ENCODE measurements at places on chromosomes 5 and 9.

- DNase-seq = no peak
- no peaks in the 10 kb centered on the region for H3K4me1 ChIP-seq
- H3K4me3 ChIP-seq = no peak overlapping the region
- no peak overlapping the region for H3K27ac ChIP-seq
- H3K27me3 ChIP-seq = no peaks in the 10 kb centered on the region
- H3K36me3 ChIP-seq = no peaks in the 10 kb centered on the region
Observed at GRCh38 chr9:21696411-21696871, 106.0 kb upstream of the MTAP start.

GRCh38 chr9:110152704-110153374 lies 55.1 kb downstream of the C9orf152 start:
- H3K27me3 ChIP-seq = no peaks in the 10 kb centered on the region
- H3K27ac ChIP-seq = no peak overlapping the region
- no peak for DNase-seq
- no peaks in the 10 kb centered on the region for H3K36me3 ChIP-seq

DNA sequence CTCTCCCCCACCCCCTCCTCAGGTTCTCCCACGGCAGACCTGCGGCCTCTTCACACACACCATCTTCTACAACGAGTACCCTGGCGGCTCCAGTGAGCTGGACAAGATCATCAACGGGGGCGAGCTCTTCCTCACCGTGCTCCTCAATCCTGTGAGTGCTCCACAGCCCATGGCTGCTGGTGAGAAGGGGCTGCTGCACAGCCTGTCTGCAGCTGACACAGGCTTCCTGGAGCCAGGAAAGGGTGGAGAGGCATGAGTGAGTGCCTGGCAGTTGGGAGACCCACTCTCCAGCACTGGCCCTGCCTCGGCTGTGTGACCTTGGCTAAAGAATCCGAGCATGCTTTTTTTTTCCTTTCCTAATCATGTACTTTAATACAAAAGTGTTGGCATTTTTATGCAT lies 31.3 kb downstream of the NDST1 start:
- no peaks in the 10 kb centered on the region for H3K36me3 ChIP-seq
- no peak overlapping the region for H3K27ac ChIP-seq
- H3K27me3 ChIP-seq = no peaks in the 10 kb centered on the region
- DNase-seq = no peak
- H3K4me3 ChIP-seq = no peak overlapping the region

GRCh38 chr9:97419309-97419867 lies 7.5 kb downstream of the TDRD7 start:
- H3K27ac ChIP-seq = no peak overlapping the region
- no peak for DNase-seq
- no peaks in the 10 kb centered on the region for H3K36me3 ChIP-seq
- no peak overlapping the region for H3K4me3 ChIP-seq
- H3K4me1 ChIP-seq = no peaks in the 10 kb centered on the region

GRCh38 chr9:82922686-82923085 lies 140.3 kb downstream of the RASEF start:
- no peak for DNase-seq
- no peaks in the 10 kb centered on the region for H3K4me1 ChIP-seq
- H3K36me3 ChIP-seq = no peaks in the 10 kb centered on the region

DNA sequence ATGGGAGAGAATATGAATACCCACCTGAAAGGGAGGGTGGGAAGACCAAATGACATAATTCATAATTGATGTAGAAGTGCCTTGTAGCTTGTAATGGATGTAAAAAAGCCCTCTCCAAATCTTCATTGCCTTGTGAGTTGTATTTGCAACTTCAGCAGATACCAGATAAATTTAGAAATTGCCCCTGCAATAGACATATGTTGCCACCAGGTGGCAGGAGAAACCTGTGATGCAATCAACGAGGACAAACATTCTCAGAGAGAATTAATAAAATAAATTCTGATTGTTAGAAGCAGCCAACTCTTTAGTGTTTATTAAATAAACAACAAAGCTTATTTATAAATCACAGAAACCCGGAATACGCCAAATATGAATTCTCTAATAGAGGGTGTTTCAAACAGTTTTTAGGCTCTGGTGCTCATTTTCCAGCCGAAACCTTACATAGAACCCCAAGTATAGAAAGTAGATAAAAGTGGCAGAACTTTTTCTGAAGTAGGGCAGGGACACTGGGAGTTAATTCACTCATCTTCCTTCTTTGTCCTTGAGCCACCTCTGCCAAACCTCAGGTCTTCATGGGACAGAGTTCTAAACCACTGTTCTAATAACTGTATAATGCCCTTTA lies 147.8 kb downstream of the TMEM38B start:
- no peaks in the 10 kb centered on the region for H3K27me3 ChIP-seq
- DNase-seq = no peak
- H3K36me3 ChIP-seq = no peaks in the 10 kb centered on the region
- H3K4me3 ChIP-seq = no peak overlapping the region

GRCh38 chr9:86036555-86036954 lies 62.8 kb downstream of the GOLM1 start:
- H3K27ac ChIP-seq = no peak overlapping the region
- H3K36me3 ChIP-seq = no peaks in the 10 kb centered on the region
- no peaks in the 10 kb centered on the region for H3K4me1 ChIP-seq
- H3K4me3 ChIP-seq = no peak overlapping the region
- H3K27me3 ChIP-seq = no peaks in the 10 kb centered on the region

- H3K27ac ChIP-seq = no peak overlapping the region
- peaks cover 5% of the 10 kb centered on the region for H3K27me3 ChIP-seq
- H3K36me3 ChIP-seq = no peaks in the 10 kb centered on the region
- H3K4me3 ChIP-seq = no peak overlapping the region
Observed at GRCh38 chr5:108743846-108744245, 3.9 kb upstream of the FER start.

DNA sequence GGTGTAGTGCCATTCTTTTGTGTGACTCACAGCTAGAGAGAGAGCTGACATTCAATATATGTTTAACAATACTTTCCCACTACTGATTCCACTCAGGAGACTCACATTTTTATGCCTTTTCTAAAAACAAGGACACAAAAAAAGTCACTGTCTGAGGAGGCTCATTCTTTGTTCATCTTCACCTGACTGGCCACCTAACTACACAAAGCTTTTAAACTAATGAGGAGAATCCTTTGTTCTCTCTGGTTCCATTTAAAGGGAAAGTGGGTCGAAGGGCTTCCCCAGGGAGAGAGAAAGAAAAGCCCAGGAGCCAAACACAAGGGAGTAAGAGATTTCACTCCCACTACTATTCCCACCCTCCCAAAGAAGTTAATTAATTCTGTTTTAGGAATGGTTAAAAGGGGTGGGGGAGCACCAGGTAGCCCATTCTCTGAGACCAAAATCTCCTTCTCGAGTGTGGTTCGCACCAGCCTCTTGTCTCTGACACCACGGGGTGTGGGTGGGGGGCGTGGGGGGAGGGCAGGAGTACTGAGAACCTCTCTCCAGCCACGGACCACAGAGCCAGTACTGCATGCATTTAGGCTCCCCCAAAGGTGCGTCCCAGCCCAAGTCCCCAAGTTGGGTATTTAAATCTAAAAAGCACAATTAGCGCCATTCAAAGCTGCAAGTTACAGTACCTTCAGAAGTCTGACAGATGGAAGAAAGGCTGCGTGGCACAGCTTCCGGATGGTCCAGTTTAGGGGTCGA lies 747 bp downstream of the TRPM3 start:
- H3K27me3 ChIP-seq = no peaks in the 10 kb centered on the region
- H3K27ac ChIP-seq = no peak overlapping the region
- H3K36me3 ChIP-seq = no peaks in the 10 kb centered on the region
- no peak overlapping the region for H3K4me3 ChIP-seq
- no peak for DNase-seq

DNA sequence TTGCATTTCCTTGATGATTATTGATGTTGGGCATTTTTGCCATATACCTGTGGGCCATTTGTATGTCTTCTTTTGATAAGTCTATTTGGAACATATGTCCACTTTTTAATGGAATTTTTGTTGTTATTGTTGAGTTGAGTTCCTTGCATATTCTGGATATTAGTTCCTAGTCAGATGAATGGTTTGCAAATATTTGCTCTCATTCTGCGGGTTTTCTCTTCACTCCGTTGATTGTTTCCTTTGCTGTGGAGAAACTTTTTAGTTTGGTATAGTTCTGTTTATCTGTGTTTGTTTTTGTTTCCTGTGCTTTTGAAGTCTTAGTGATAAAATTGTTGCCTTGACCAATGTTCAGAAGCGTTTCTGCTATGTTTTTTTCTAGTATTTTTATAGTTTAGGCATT lies 13.0 kb downstream of the OSMR start:
- no peak overlapping the region for H3K4me3 ChIP-seq
- no peak for DNase-seq
- H3K36me3 ChIP-seq = no peaks in the 10 kb centered on the region

DNA sequence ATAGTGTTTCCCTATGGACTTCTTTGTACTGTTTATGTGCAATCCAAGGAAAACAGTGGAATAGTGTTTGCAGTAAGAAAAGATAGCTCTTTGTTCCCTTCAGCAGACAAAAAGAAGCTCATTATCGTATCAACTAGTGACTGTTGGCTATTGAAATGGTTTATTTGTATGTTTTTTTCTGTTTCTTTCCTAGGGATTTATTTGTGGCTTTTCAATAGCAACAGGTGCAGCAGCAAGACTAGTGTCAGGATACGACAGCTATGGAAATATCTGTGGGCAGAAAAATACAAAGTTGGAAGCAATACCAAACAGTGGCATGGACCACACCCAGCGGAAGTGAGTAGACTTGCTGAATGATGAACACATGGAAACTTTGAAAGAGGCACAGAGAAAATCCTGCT lies 65.1 kb downstream of the SLC44A1 start:
- H3K27me3 ChIP-seq = no peaks in the 10 kb centered on the region
- H3K4me1 ChIP-seq = no peaks in the 10 kb centered on the region
- no peak overlapping the region for H3K4me3 ChIP-seq
- H3K27ac ChIP-seq = no peak overlapping the region
- DNase-seq = no peak

DNA sequence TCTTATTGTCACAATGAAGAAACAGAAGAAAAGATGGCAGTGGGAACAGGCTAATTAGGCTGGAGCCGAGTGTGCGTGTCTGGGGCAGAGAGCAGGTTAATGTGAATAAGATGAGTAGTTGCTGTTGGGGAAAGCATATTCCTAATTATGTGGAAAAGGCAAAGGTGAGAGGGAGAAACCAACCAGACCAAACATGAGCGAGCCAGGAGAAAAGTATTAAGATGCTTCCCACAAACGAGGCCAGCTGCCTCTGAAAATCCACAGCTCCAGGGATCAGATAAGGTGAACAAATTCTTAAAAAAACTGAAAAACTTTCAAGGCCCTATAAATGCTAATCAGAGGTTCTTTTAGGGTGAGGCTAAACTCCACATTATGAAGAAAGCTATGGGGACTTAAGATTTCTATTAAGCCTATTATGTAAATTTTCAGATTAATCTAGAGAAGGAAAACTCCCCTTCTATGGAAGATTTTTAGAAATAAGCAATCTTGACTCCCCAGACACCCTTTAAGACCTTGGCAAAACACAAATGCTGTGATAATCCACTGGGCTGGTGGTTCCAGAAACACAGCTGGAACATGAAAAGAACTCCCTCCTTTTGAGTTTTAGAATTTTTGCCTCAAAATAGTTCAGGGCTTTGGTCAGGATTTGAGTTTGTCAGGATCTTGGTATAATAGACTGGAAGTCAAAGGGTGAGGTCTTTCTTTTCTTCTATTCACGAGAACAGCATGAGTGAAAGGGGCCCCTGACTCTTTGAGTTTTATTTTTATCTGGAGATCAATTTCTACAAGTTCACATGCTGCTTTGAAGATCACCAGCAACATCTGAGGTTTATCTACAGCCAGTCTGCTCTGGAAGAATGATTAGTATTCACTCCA lies 238.1 kb downstream of the SPOCK1 start:
- DNase-seq = no peak
- no peak overlapping the region for H3K4me3 ChIP-seq
- no peaks in the 10 kb centered on the region for H3K27me3 ChIP-seq
- no peaks in the 10 kb centered on the region for H3K4me1 ChIP-seq
- H3K36me3 ChIP-seq = no peaks in the 10 kb centered on the region

GRCh38 chr5:156314416-156314815 lies 12.5 kb upstream of the SGCD start:
- no peak overlapping the region for H3K4me3 ChIP-seq
- no peak for DNase-seq

GRCh38 chr9:89718651-89719050 lies 113.8 kb downstream of the GADD45G start:
- H3K27ac ChIP-seq = no peak overlapping the region
- no peaks in the 10 kb centered on the region for H3K36me3 ChIP-seq
- peaks cover 10% of the 10 kb centered on the region for H3K4me1 ChIP-seq
- H3K4me3 ChIP-seq = no peak overlapping the region

DNA sequence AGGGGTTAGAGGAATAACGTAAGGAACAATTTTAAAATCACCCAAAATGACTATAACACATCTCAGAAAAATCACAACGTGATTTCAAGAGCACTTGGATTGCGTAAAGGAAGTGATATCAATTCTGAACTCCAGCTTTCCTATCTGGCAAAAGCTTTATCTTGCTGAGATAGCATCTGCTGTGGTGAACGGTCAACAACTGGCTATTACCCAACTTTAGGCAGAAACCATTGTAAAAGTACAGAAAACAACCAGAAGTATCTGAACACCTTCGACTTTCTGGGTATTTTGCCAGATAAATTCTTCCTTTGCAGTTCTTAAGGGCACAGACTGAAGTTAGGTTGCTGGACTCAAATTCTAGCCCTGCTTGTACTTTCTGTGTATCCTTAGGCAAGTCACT lies 9.2 kb downstream of the ABLIM3 start:
- no peaks in the 10 kb centered on the region for H3K27me3 ChIP-seq
- H3K27ac ChIP-seq = no peak overlapping the region
- H3K4me1 ChIP-seq = no peaks in the 10 kb centered on the region
- no peak overlapping the region for H3K4me3 ChIP-seq

- H3K27me3 ChIP-seq = no peaks in the 10 kb centered on the region
- no peak overlapping the region for H3K27ac ChIP-seq
- no peaks in the 10 kb centered on the region for H3K36me3 ChIP-seq
- peaks cover 18% of the 10 kb centered on the region for H3K4me1 ChIP-seq
- DNase-seq = no peak
- no peak overlapping the region for H3K4me3 ChIP-seq
Observed at GRCh38 chr9:100600521-100601079, 22.7 kb downstream of the CAVIN4 start.

GRCh38 chr5:107129051-107129450 lies 541.7 kb downstream of the EFNA5 start:
- DNase-seq = no peak
- H3K27me3 ChIP-seq = no peaks in the 10 kb centered on the region
- no peaks in the 10 kb centered on the region for H3K36me3 ChIP-seq
- no peak overlapping the region for H3K4me3 ChIP-seq
- no peak overlapping the region for H3K27ac ChIP-seq

- H3K4me1 ChIP-seq = peaks cover 3% of the 10 kb centered on the region
- no peaks in the 10 kb centered on the region for H3K36me3 ChIP-seq
- H3K4me3 ChIP-seq = no peak overlapping the region
- DNase-seq = no peak
- no peak overlapping the region for H3K27ac ChIP-seq
Observed at GRCh38 chr9:125894566-125894965, 147.4 kb downstream of the PBX3 start.
